ENCODE measurements at places on chromosomes 2 and 18.

- no peak for DNase-seq
Observed at GRCh38 chr18:36638224-36638623, 190.6 kb downstream of the TPGS2 start.

GRCh38 chr2:3728104-3729054, 25.0 kb downstream of the DCDC2C start:
- DNase-seq = peak; percentile 81

- DNase-seq = no peak
Observed at GRCh38 chr2:1840046-1840445, 95.7 kb upstream of the PXDN start.

- peak; percentile 66 for DNase-seq
Observed at GRCh38 chr2:186590759-186591505, 1.1 kb downstream of the ITGAV start.

DNA sequence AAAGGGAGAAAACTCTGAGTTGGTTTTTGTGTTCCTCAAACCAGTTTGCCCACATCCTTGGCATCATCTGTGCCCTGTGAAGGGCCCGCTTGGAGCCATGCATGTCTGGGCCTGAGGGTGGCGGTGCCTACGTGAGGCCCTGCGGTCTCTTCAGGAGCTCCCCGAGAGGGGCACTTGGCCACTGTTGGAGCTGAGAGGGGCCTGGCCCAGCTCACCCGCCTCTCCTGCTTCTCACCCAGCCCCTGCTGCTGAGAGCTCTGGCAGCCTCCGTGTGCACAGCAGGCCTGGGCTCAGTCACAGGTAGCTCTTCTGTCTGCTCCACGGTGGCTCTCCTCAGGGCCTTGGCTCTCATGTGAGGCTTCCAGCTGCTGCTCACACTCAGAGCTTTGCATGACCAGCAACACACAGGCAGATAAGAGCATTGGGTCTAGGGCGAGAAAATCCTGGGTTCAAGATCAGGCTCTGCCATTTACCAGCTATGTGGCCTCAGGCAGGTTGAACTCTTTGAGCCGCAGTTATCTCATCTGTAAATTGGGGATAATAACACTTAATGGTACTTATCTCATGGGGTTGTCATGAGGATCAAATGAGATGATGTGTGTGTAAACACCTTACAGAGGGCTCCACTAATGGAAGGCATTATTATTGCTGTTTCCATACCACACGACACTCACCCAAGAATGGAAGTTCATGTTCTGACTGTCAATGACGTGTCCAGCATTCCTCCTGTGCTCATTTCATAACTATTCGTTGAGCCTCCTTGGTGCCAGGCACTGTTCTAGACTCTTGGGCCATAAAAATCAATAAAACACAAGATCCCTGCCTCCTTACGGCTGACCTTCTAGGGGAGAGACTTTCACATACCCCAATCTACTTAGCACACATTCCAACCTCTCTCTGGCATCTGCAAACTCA, 41.6 kb upstream of the PLB1 start:
- no peak for DNase-seq

DNA sequence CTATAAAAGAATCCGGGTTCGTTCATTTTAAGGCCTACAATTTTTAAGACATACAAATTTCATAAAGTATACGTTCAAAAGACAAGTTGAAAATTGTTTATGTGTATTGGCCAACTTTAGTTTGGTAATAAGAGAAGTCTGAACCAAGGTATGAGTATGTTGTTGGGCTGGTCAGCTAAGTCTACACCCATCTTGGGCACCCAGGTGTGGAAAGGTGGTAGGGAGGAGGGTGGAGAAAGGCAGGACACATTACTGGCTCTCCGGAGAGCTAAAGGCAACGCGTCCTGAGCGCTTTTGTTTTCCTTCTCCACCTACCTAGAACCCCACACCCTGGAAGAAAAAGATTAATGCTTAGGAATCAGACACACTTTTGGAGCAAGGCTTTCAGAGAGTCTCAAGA, 899 bp upstream of the PELI1 start:
- no peak for DNase-seq

GRCh38 chr2:19648583-19648982, 253.2 kb downstream of the TTC32 start:
- DNase-seq = no peak

GRCh38 chr2:61135510-61135909, 26.5 kb upstream of the C2orf74 start:
- peak; percentile 42 for DNase-seq

DNA sequence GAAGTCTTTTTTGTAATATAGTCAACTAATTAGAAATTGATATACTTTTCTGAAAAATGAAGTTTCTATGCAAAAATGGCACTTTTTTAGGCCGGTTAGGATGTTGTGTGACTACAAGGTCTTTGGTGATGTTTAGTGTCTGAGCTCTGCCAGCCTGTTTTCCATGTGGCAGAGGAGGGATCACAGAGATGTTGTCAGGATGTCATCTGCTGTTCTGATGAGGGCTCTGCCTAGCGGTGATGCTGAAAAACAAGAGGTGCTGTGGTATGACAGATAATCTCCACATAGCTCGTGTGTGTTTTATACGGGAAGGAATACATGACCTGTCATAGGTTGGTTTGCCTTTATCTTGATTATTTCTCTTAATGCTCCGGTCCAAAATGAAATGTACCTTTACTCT, 12.0 kb upstream of the IAH1 start:
- no peak for DNase-seq

DNA sequence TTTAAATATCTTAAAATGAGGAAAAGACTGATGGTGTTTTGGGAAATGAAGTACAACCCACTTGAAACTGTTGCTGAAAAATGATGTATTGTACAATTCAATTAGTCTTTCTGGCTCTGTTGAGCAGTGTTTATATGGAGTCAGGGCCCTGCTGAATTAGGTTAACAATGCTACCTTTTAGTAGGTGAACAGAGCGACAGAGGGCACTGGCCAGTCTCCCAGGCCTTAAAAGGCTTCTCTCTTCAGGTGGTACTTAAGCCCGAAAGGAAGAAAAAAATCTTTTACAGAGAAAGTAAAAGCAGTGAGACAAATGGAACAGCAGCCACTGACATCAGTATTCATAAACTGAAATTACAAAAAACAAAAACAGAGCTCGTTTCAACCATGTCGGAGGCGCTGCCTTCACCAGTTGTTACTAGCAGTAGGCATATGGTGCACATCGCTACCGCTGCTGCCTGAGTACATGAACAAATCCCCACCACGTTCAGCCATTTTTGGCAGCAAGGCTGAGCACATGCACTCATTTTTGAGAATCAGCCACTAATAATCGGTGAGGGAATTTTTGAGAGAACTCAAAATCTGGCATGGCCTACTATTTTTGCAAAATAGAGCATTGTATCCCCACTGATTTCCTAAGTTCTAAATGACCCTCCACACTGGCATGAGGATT, 91.8 kb downstream of the PLEKHM3 start:
- DNase-seq = peak; percentile 38

DNA sequence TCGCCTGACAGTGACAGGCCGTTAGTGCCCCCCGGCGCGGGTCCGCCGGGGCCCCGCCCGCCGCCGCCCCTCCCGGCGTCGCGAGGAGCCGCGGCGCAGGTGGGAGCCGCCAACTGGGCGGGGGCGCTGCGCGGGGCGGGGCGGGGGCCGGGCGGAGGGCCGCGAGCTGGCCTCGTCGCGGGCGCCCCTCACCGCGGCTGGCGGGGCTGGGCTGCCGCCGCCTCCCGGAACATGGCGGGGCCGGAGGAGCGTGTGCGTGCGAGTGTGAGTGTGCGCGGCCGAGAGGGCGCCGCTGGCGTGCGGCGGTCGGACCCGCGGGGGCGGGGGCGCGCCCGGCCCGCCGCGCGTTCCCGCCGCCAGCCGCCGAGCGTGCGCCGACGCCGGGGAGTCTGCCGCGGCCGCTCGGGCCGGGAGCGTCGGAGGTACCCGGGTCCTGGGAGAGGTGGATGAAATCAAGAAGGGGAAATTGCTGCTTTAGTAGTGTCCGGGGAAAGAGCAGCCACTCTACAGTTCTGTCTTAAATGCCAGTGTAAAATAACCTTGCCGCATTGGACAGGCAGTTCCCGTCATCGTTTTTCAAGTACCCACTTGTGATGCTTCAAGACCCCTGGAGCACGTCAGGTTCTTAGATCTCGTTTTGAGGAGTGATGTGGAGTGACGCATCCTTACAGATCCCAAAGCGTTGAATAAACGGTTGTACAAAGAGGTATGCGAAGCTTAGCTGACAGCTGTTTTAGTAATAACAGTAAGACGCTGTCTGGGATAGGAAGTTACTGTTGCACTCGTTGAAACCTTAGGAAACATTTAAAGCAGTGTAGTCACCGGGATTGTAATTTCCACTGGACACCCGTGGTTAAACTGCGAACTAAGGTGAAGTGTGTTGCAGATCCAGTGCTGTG, 836 bp downstream of the ANKRD12 start:
- peak; percentile 67 for DNase-seq

- no peak for DNase-seq
Observed at GRCh38 chr2:118084491-118085089, 3.7 kb upstream of the INSIG2 start.

DNA sequence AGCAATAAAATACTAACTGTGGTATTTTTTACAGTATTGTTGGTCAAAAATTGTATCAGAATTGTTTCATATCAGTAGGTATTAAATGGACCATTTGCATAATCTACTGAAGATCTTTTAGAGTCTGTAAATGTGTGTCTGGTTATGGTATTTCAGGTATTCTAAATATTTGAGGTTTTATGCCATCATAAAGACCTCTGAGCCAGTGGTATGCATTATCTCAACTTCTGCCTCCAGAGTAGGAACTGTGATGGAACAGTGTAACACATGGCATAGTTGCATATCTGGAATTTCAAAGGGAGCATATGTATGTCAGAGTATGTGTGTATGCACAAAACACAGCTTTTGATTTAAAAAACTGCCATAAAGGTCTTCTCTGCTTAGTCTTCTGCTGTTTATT, 15.4 kb downstream of the GREB1L start:
- no peak for DNase-seq

GRCh38 chr2:18505703-18506341, 54.6 kb downstream of the RDH14 start:
- no peak for DNase-seq

GRCh38 chr18:59459369-59460071, 100.5 kb upstream of the LMAN1 start:
- peak; percentile 53 for DNase-seq
